ENCODE measurements at places on chromosomes 13 and 19. TPM values are rescaled to one million over a fixed set of nuclear protein-coding genes. Genes with fewer than 3 reads are reported as not detected.

Gene SLC1A6
- total RNA-seq = under 0.01 TPM

Gene ZNF792
- total RNA-seq = 3.0 TPM

Gene HSD17B14
- total RNA-seq = 6.0 TPM

Gene DACT3
- 6.2 TPM for total RNA-seq

Gene VSIG10L
- total RNA-seq = 0.22 TPM

Gene SMIM44
- not detected for total RNA-seq

Gene NLRP7
- total RNA-seq = 0.22 TPM

Gene FAM216B
- not detected for total RNA-seq

Gene GPR12
- not detected for total RNA-seq

Gene GFY
- total RNA-seq = 0.11 TPM

Gene APOE
- 1.4 TPM for total RNA-seq

Gene KEAP1
- 93.1 TPM for total RNA-seq

Gene NDUFA11
- total RNA-seq = 253 TPM
